ENCODE measurements at places on chromosomes 12 and 14. TPM values are rescaled to one million over a fixed set of nuclear protein-coding genes. Genes with fewer than 3 reads are reported as not detected.

DNA sequence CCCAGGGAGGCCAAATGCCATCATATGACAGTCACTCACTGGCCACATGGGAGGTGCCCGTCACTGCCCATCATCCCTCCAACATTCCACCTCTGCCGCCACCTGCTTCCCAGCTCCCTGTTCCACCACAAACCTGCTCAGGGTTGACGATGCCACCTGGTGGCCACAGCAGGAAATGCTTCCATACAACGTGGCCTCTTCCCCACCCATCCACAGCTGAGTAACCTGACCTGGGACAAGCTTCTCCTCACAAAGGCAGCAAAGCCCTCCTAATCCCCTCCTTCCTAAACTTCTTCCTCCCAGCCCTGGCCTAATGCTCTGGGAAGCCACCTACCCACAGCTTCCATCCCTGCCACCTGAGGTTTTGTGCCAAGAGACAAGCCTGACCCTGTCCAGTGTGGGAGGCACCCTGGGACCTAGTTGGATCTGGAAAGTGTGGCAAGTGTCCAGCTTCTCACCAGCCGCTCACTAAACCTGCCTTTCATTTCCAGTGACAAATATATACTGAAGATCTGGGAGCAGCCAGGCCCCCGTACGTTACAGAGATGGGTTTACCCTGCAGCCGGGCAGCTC lies 4.3 kb downstream of the DEGS2 start:
- no peak for DNase-seq

DNA sequence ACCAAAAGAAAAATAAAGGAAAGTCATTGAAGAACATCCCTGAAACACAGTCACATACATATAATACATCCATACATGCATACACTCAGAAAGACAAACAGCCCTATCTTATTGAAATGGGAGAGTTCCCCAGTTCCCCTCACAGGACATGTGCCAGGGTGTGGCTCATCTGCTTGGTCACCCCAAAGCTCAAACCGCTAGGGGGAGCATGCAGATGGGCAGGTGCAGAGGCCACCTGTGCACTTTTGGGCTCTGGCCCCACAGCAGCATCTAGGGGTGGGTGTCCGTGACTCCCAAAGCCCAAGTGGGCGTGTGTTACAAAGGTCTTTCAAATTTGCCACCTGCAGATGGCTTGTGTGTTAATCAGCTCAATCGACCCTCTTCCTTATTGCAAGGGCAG lies 75.2 kb downstream of the CMAS start:
- DNase-seq, result no peak

DNA sequence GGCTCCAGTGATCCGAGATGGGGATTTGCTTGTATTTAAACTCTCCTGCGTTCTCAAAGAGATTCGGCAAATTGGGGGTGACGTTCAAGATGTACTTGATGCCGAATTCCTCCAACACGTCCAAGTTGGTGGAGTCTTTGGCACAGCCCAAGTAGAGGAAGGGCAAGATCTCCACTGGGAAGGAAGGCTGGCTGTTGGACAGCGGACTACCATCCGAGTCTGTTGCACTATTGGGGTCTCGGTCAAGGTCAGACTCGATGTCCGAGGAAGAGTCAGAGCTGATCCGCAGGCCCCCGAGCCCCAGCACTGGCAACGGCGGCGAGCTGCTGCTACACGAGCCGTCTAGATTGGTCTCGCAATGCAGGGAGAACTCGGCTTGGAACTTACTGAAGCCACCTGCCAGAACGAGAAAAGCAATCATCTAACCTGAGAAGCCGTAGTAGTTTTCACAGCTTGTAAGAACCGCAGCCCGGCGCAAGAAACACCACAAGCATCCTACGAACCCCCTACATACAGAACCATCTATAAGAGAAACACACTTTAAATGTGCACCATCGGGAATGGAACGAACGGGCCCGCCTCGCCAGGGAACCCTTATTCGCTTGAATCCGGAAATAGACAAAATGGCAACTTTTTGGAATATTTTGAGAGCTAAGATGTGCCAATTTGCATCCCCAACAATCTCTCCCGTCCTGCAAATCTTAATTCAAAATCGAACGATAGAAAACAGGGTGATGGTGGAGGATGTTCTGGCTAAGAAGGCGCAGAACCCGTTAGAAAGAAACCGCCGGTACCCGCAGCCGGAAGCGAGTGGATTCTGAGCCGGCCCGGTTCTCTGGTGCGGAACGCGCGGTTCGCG lies 1.4 kb downstream of the DUSP6 start:
- no peak for DNase-seq

DNA sequence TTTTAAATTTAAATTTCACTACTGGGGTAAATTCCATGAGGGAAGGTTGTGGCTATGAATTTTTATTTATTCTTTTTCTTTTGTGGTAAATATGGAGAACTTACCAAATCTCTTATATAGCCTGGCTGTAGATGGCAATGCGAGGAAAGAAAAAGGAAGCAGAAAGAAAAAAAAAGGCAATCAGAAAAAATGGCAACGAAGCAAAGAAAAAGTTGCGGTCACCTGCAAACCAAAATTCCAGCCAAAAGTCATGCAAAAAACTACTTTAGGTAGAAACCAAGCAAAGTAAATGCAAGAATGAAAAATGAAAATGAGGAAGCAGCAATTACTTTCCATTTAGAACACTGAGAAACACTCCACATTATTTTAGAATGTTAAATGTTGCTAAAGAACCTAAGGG lies 69.5 kb upstream of the GNPNAT1 start:
- DNase-seq, result no peak

- DNase-seq, result no peak
Observed at GRCh38 chr12:71158361-71158882, 623 bp upstream of the TSPAN8 start.

- no peak for DNase-seq
Observed at GRCh38 chr12:51359851-51360250, 13.4 kb upstream of the CELA1 start.

- no peak for DNase-seq
Observed at GRCh38 chr12:52690351-52691075, 10.3 kb upstream of the KRT1 start.

DNA sequence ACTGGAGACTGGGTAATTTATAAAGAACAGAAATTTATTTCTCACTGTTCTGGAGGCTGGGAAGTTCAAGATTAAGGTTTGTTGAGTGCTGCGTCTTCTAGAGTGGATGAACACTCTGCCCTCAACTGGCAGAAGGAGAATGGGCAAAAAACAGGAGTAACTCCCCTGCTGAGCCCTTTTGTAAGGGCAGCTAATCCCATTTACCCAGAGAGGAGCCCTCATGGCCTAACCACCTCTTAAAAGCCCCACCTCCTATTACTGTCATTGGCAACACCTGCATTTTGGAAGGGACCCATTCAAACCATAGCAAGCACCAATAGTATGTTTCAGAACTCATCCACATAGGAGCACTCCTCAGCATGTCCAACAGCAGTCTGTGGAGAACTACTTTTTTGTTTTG lies 47.4 kb downstream of the BORCS5 start:
- DNase-seq, result no peak

- DNase-seq, result no peak
Observed at GRCh38 chr12:99282624-99283023, 364.9 kb upstream of the GARIN6 start.

- DNase-seq, result no peak
Observed at GRCh38 chr12:124713436-124714082, 146.1 kb upstream of the NCOR2 start.

- DNase-seq, result peak; percentile 66
Observed at GRCh38 chr12:122951979-122952892, 14.0 kb downstream of the ABCB9 start.

Gene CATSPERB
- total RNA-seq, result 2.4 TPM

Gene TMEM63C
- 3.9 TPM for total RNA-seq

All from breast epithelium (tissue), 4 donors.